Substantia nigra (tissue), 51 donors: ENCODE measurements at places on chromosomes 13 and 19.

GRCh38 chr13:77991003-77991402 lies 72.4 kb upstream of the EDNRB start:
- no peak for DNase-seq

- DNase-seq: no peak
Observed at GRCh38 chr13:47484548-47484947, 516.5 kb downstream of the SUCLA2 start.

- DNase-seq: no peak
Observed at GRCh38 chr19:32174386-32175113, 170.9 kb upstream of the ZNF507 start.

DNA sequence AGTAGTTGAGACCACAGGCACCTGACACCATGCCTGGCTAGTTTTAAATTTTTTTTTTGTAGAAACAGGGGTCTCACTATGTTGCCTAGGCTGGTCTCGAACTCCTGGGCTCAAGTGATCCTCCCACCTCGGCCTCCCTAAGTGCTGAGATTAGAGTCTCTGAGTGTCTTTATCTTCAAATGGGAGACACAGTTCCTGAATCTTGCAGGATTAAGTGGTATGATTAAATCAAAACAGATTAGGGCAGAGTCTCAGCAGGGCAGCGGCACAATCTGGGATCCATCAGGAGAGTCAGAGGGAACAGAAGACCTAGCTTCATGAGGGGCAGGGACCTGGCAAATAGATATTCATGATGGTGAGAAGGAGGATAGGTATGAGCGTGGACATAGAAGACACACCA lies 953 bp downstream of the RLN3 start:
- no peak for DNase-seq

GRCh38 chr13:63605962-63606361 lies 2190.3 kb upstream of the PCDH20 start:
- DNase-seq: no peak

DNA sequence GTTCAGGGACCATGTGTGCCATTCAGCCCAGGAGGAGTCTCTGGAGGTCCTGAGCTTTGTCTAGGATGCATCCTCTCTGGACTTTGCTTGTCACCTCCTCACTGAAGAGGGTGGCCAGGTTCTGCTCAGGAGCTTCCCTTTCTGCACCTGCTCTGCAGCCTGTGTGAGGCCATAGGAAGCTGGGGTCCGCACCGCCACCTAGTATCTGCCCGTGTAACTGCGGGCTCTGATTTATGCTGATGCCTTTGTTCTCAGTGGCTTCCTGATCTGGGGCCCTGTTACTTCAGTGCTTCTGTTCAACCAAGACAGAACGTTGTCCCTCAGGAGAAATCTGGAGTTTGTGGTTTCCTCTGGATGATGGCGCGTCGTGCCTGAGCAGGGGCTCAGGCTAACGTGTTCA lies 15.5 kb downstream of the ZNF610 start:
- no peak for DNase-seq

- DNase-seq: no peak
Observed at GRCh38 chr13:110677731-110678545, 28.0 kb downstream of the CARS2 start.

GRCh38 chr19:46283771-46284170 lies 13.1 kb upstream of the HIF3A start:
- no peak for DNase-seq

DNA sequence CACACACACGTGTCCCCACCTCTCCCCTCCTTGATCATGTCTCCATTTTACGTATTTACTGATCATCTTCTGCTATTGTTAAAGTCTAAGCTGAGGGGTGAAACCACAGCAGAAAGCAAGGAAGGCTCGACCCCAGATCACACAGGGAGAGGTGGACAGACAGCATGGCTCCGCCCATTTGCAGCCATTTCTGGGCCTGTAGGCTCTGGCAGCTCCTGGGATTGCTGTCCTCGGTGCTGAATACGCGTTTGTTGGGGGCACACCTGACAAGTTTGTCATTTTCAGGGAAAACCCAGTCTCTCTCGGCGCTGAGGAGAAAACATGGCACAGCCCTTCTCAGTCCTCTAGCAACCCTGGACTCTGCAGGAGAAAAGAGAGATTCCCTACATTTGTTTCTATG lies 8.0 kb downstream of the TMEM86B start:
- DNase-seq: no peak

GRCh38 chr13:30366088-30366487 lies 56.2 kb upstream of the UBE2L5 start:
- DNase-seq: no peak

- no peak for DNase-seq
Observed at GRCh38 chr13:27793507-27794367, 1.5 kb downstream of the GSX1 start.

DNA sequence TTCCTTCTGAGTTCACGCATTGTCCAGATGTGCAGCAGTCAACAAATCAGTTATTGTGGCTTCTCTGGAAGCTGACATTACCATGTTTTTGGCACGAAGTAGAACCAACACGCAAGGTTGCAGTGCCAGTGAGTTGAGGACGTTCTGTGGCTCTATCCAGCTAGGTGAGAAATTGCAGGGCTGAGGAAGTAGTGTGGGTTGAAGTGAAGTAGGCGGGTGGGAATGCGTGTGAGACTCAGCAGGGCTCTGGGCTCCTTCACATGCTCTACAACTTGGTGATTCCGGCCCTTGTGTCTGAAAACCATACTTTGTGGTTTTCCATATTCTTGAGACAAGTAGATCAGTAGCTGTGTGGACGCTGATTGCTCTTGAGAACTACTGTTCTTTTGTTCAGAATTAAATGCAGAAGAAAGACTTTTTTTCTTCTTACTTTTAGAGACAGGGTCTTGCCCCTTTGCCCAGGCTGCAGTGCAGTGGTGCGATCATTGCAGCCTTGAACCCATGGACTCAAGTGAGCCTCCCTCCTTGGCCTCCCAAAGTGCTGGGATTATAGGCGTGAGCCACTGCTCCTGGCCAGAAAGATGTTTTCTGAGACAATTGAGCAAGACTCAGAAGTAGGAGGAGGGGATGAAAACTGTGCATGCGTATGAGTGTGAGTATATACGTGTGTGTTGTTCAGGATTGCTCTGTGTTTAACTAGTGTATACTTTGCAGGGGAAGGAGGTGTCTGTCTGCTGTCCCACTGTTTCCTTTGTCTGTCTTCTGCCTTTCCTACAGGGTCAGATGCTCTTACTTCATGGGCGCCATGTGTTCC lies 46.2 kb downstream of the GATAD2A start:
- DNase-seq: no peak

DNA sequence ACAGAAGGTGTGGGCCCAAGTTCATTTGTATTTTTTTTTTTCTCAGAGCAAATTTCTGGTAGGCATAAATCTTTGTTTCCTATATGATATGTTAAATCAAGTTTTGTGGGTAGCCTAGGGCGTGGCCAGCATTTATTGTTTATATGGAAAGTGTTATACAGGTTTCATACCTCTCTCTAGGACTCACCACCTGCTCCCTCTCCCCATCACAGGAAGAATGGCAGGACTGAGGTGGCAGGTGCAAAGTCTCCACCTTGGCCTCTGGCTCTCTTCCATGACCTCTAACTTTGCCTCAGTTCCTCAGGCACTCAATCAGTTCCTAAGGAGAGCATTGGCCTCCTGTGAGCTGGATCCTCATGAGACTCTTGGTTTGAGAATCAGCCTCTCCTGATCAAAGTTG lies 172.3 kb upstream of the TSC22D1 start:
- DNase-seq: no peak

GRCh38 chr19:4053423-4054324 lies 13.0 kb downstream of the ZBTB7A start:
- DNase-seq: no peak

GRCh38 chr13:112259511-112259910 lies 116.6 kb upstream of the SPACA7 start:
- no peak for DNase-seq

- DNase-seq: no peak
Observed at GRCh38 chr19:40245506-40246128, 19.1 kb upstream of the CCNP start.

DNA sequence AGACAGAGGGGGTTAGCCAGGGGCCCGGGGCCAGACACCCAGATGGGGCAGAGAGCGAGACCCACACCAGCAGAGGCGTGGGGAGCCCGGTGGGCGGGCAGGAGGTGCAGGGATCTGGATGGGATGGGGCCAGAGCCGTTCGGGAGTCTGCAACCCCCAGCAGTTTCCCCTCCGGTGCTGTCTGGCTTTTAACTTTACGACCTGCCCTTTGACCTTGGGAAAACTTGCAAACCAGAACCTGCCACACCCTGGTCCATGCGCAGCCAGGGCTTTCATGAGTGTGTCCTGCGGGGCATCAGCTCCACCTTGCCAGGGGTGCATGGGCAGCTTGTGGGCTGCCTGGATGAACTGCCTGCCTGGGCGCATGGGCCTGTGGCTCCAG lies 9.8 kb downstream of the JOSD2 start:
- DNase-seq: no peak

GRCh38 chr19:3471954-3472655 lies 8.2 kb downstream of the SMIM24 start:
- no peak for DNase-seq

- DNase-seq: peak; percentile 47
Observed at GRCh38 chr19:41993612-41994483, at the start of gene ATP1A3. ATP1A3 (minus strand) TSS chr19:41994230; CDS start chr19:41994076, 154 bp downstream.

DNA sequence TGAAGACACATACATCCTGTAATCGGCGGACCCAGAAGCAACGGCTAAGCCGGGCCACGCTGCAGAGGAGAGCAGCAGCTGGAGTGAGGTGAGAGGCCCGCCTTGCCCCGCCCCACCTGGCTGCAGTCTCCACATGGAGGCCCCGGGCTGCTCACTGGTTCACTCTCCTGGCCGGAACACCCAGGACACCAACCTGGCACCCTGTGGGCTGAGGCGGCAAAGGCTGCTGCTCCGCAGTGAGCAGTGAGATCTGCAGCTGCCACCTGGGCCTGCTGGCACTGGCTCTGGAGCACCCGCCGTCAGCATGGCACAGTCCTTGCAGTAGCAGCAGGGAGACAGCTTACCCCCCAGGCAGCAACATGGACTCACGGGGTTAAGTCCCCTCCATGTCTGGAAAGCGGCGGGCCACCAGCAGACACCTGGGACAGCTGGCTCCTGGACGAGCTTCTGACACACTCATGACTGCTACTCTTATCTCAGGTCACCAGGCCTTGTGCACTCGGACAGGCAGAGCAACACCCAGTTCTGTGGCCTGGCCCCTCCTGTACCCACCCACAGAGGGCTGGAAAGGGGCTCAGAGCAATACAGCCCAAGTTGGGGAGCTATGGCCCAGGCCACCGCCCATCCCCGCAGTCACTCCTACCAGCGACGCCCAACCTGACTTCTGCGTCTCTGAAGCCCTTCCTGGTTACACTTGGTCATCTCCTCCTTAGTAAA lies 13.2 kb upstream of the KPTN start:
- peak; percentile 52 for DNase-seq

DNA sequence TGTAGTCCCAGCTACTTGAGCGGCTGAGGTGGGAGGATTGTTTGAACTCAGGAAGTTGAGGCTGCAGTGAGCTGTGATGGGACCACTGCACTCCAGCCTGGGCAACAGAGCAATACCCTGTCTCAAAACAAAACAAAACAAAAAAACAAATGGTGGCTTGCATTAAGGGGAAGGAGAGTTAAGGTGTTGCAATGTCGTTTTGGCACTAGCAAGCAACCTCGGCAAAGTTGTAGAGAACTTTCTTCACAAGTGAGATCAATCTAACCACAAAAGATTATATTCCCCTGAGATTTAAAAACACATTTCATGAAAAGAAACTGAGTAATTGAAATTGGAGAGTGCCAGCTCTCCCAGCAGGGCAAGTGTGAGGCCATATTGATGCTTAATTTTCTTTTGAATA lies 153.7 kb downstream of the KLF5 start:
- DNase-seq: no peak

- no peak for DNase-seq
Observed at GRCh38 chr13:88932950-88933349, 1261.8 kb downstream of the SLITRK5 start.

DNA sequence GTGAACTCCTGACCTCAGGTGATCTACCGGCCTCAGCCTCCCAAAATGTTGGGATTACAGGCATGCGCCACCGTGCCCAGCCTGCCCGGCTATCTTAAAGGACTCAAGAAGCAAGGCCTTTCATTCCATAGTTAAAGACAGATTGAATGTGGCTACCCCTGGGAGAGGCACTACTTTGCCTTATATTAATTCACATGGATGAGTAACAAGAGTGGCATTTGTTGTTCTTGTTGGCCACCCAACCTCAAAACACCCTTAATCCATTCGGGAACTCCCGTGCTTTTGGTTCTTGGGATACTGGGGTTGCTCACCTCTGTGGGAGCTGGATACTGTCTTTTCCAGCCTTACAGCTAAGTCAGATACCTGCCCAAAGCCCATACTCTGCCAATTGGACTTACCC lies 34.4 kb upstream of the ABCC4 start:
- no peak for DNase-seq

DNA sequence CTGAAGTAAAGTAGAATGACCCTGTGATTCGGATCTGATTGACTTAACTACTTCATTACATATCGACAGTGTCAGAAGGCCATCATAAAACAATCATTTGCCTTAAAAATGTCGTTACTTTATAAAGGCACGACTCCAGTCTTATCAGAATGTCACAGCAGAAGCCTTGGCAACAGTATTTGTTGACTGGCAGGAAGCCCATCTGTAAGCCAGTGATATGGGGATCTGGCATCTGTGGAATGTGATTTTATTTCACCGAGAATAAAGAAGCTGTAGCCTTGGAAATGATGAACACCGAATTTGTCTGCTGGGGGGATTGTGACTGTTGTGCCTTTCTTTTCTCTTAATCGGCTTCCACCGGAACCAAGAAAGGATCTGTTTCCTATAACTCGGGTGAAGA lies 362.5 kb downstream of the TDRD3 start:
- no peak for DNase-seq

DNA sequence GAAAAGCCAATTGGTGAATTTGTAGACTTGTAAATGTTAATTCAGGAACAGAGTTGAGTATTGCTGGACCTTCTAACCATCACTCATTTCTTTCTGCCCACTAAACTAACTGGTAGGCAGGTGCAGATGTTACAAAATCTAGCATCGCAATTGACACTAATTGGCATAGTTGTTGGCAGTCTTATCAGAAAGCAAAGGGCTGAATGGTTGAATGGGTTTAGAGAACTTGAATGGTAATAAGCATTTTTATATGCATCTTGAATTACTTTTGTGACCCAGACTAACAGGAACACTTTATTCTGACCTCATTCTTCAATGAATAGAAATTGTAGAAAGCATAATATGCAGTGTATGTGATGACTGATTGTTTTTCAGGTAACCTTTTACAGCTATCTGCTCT lies 189.1 kb downstream of the GGACT start:
- no peak for DNase-seq

DNA sequence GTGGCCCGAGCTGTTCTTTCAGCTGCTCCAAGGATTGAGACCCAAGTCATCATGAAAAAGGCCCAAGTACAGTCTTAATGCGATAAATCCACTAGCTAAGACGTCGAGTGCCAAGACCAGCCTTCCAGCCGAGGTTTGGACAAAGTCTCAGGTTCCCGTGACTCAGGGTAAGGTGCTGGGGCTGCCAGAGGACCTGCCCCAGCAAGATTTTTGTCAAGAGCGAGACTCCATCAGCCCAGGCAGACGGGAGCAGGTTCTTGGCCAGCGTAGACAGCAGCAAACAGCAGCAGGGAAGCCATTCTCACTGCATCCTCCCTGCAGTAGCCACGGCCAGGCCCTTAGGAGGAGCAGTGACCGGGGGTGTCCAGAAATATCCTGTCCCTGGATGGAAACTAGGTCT lies 3.4 kb downstream of the FEM1A start:
- DNase-seq: no peak

GRCh38 chr13:112587764-112588489 lies at the start of gene TUBGCP3:
TUBGCP3 (minus strand) TSS chr13:112588153; CDS start chr13:112587980, 173 bp downstream.
- DNase-seq: peak; percentile 69

- DNase-seq: no peak
Observed at GRCh38 chr13:95624020-95624419, 20.5 kb downstream of the DZIP1 start.
